Fibroblast of skin of left biceps (primary cell): ENCODE measurements at places on chromosomes 7 and 10.

DNA sequence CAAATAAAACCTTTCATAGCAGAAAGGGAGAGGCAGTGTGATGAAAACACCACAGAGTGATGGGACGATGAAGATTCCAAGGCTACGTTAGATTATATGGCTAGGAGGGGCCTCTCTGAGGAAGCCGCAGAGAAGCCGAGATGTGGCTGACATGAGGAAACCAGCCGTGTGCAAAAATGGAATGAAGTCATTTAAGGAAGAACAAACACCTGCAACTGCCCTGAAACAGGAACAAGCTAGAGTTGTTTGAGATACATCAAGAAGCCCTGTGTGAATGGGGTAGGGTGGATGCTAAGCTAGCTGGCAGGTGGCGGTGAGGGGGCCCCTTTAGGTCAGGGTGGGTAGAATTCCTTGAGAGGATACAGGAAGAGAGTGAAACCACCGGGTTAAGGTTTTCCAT lies 129.5 kb downstream of the KLF6 start:
- DNase-seq, result no peak

GRCh38 chr10:76231286-76231934 lies 800.0 kb downstream of the LRMDA start:
- no peak for DNase-seq

GRCh38 chr7:108004220-108005142 lies 1.5 kb upstream of the LAMB1 start:
- DNase-seq, result no peak

GRCh38 chr10:42428534-42428933 lies 209.8 kb downstream of the ZNF33B start:
- DNase-seq, result no peak

- no peak for DNase-seq
Observed at GRCh38 chr7:46237466-46237865, 316.4 kb upstream of the IGFBP3 start.

DNA sequence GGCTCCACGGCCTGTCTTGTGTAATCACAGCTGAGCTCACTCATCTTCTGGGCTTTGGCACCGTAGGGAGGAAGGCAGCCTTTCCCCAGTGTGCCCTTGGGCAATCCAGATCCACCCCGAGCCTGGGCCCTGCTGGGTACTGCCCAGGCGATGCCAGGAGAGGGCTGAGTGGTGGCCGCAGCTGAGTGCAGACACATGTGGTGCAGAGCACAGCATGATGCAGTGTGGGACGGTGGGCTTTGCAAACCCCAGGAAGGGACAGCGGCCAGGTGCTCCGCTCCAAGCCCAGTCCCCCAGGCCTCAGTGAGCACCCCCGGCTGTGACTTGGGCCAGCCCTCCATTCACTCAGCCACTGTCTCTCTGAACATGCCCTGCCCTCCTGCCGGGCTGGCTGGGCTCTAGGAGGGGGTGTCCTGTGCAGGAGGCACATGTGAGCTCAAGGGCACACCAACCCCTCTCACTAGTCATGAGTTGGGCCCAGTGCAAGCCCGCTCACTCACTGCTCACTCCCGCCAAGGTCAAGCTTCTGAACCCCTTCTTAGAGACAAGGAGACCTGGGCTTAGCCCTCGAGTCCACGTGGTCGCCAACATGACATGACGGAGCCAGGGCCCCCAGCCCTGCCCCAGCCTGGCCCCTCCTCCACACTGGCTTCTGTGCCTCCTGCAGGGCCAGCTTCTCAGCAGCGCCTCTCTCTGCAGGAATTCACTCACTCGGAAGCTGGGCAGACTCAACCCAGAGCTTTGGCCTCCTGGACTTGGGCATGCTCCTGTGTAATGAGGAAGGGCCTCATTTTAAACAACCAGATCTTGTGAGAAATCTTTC lies 77.5 kb upstream of the INSIG1 start:
- DNase-seq, result no peak
